Stimulated activated CD8-positive, alpha-beta memory T cell treated with anti-CD3 and anti-CD28 coated beads, Interleukin-15, amount 100 ng/mL, for 24 hours (primary cell): ENCODE measurements at places on chromosomes 16 and 17.

- no peak for DNase-seq
Measured at GRCh38 chr16:21023509-21024202, 123.1 kb downstream of the LYRM1 start.

GRCh38 chr17:81922566-81923301, 4.8 kb upstream of the SIRT7 start:
- DNase-seq, result no peak

- DNase-seq, result no peak
Measured at GRCh38 chr17:42174126-42174783, 6.7 kb downstream of the KCNH4 start.

DNA sequence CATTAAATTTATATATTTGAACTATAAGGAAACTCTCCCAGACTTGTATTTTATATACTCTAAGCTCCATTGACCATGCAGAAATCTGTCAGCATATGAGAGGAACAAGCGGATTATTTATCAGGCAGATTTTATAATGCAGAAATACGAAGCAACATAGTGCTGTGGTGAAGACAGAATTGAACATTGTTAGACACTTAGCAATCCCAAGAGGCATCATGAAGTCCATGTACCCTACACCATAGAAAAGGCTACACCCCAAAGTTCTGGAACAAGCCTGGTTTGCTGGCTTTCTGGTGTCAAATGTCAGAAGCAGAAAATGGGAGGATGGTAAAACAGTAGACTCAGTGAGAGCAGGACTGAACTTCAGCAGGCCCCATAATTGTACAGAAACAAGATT, 241.1 kb downstream of the PRKCA start:
- DNase-seq, result no peak

DNA sequence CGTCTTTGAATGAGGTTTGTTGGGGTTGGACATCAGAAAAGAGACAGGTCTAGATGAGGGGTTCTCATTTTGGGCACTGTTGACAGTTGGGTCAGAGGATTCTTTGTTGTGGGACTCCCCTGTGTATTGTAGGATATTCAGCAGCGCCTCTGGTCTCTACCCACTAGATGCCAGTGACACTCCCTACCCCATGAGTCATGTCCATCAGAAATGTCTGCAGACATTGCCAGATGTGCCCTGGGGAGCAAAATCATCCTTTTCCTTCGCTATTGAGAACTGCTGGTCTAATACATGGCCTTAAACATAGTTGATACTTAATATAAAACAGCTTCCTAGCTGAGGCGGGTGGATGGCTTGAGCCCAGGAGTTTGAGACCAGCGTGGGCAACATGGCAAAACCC, 3.1 kb downstream of the ABAT start:
- DNase-seq, result no peak

- no peak for DNase-seq
Measured at GRCh38 chr17:77721846-77722160, 236.7 kb upstream of the TNRC6C start.

- DNase-seq, result no peak
Measured at GRCh38 chr17:70013911-70014310, 61.1 kb upstream of the KCNJ16 start.

DNA sequence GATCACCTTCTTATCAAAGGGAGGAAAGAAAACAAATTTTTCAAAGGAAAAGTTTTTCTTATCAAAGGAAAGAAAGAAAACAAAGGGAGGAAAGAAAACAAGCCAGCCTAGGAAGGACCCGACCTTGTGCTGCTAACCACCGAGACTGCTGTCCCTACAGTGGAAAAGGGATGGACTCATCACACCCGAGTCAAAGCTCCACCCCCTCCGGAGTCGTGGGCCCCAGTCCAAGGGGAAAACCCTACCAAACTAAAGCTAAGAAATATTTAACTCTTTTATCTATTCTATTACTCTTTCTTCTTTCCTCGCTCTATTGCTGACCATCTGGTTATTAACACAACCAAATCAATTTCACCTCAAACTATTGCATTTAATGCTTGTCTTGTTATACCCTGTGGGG, 6.1 kb upstream of the ENDOV start:
- no peak for DNase-seq

- no peak for DNase-seq
Measured at GRCh38 chr17:70329721-70330120, 160.4 kb downstream of the KCNJ2 start.

DNA sequence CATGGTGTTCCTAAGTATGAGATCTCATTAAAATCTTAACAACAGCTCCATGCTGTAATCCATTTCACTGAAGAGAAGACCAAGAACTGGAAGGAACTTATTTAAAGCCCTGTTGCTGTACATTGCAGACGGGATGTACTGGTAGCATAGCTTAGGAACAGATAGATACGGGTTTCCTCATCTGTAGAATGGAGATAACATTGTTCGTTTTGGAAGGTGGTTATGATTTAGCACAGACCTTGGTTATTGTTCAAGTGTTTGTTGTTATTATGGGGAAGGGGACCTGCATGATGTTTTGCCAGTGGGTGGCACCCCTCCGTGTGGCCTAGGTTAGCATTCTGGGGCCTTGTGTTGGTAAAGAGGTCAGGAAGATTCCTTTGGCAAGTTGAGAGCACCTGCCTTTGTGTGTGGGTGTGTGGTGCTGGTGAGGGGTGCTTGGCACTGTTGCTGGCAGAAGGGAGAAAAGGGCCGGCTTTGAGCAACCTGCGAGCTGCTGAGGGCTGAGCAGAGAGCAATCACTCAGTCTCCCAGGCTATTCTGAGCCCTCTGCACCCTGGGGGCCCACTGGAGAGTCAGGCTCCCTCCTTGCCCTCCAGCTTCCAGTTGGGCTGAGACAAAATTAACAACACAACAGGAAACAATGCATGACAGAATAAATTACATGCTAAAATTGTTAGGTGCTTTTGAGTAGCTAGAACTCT, 2.3 kb downstream of the TAOK2 start:
- DNase-seq, result no peak

DNA sequence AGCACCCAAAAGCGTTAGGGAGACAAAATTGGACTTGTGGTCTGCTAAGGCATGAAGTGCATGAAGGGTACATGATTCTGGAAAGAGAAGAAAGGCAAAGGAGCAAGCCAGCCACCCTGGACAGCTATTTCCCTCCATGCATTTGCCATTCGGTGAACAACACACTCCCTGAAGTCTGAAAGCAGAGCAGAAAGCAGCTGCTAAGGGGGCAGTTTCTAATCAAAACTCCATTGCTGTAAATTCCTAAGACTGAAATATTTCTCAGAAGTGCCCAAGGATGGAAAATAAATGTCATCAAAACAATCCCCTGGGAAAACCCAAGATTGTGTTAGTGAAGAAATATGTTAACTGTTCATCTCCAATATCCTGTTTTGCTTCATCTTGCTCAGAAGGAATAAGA, 44.3 kb downstream of the PMP22 start:
- no peak for DNase-seq

- peak; percentile 32 for DNase-seq
Measured at GRCh38 chr17:58200024-58200633, 7.6 kb downstream of the EPX start.
